Caco-2 (cell line): ENCODE measurements at places on chromosomes 4 and X.

- no peak for DNase-seq
- H3K27ac ChIP-seq, result no peak overlapping the region
- no peaks in the 10 kb centered on the region for H3K27me3 ChIP-seq
- H3K4me1 ChIP-seq, result no peaks in the 10 kb centered on the region
- H3K36me3 ChIP-seq, result no peaks in the 10 kb centered on the region
- H3K4me3 ChIP-seq, result no peak overlapping the region
Observed at GRCh38 chr4:83180431-83180968, 66.0 kb upstream of the PLAC8 start.

GRCh38 chrX:123331859-123332258, 147.8 kb downstream of the GRIA3 start:
- no peaks in the 10 kb centered on the region for H3K4me1 ChIP-seq
- no peak for DNase-seq

GRCh38 chrX:23548164-23548563, 119.1 kb upstream of the PRDX4 start:
- no peak overlapping the region for H3K27ac ChIP-seq
- H3K4me1 ChIP-seq, result no peaks in the 10 kb centered on the region
- DNase-seq, result no peak
- no peak overlapping the region for H3K4me3 ChIP-seq
- H3K36me3 ChIP-seq, result no peaks in the 10 kb centered on the region

DNA sequence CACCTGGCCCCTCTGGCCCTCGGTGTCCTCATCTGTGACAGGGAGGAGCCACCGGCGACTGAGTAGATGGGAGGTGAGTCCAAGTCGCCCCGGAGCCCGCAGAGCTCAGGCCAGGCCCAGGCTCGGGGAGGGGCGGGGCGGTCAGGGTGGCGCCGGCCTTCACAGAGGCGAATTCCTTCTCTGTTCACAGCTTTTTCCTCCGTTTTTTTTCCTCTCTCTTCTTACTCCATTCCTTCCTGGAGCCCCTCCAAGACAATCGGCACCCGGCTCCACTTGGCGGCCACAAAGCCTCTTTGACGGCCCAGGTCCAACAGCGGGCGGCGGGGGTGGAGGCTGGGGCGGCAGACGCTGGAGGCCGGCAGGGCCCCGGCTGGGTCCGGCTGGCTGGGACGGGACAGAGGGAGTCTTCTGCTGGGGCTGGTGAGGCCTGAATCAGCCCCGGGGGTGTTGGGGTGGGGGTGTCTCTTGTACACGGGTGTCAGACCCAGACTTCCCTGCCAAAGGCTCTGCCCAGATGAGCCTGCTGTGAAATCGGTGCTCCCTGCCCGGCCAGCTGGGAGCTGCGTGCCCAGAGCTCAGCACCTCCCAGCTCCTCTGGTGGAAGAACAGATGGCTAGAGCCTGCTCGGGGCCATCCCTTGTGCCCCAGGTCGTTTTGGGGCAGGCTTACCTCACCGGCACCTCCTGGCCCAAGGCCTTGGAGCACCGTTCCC, 22.6 kb downstream of the FGFRL1 start:
- DNase-seq, result no peak
- no peaks in the 10 kb centered on the region for H3K36me3 ChIP-seq
- no peaks in the 10 kb centered on the region for H3K4me1 ChIP-seq
- H3K4me3 ChIP-seq, result no peak overlapping the region

GRCh38 chr4:119189638-119190037, 22.9 kb upstream of the USP53 start:
- no peak for DNase-seq
- no peaks in the 10 kb centered on the region for H3K36me3 ChIP-seq
- H3K27me3 ChIP-seq, result no peaks in the 10 kb centered on the region
- H3K4me1 ChIP-seq, result no peaks in the 10 kb centered on the region
- no peak overlapping the region for H3K27ac ChIP-seq
- H3K4me3 ChIP-seq, result no peak overlapping the region

- no peak overlapping the region for H3K4me3 ChIP-seq
- no peak for DNase-seq
- H3K4me1 ChIP-seq, result no peaks in the 10 kb centered on the region
- no peaks in the 10 kb centered on the region for H3K36me3 ChIP-seq
Observed at GRCh38 chr4:112706840-112707207, 69.9 kb downstream of the LARP7 start.

DNA sequence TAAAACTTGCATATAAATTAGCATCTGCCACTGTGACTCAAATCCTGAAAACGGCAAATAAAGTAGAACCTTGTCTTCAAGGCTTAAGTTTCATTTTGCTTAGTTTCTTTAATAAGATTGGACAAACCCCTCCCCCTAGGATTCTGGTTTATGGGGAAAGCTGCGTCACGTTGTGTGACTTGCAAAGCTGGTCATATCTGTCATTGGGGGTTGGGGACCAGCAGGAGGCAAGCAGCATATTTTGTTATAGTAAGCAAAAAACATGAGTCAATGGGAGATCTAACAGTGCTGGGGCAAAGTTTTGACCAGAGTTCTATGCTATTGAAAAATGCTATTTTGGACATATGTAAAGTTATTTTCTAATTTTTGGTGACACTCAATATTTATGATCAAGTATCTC, 407.3 kb downstream of the PCDH18 start:
- no peaks in the 10 kb centered on the region for H3K36me3 ChIP-seq
- no peaks in the 10 kb centered on the region for H3K27me3 ChIP-seq
- no peak for DNase-seq
- H3K4me1 ChIP-seq, result no peaks in the 10 kb centered on the region

- peaks cover under 1% of the 10 kb centered on the region; the same call in 1 of the 2 replicates for H3K4me1 ChIP-seq
- DNase-seq, result no peak
- no peaks in the 10 kb centered on the region for H3K27me3 ChIP-seq
- H3K36me3 ChIP-seq, result no peaks in the 10 kb centered on the region
- no peak overlapping the region for H3K4me3 ChIP-seq
Observed at GRCh38 chr4:26491449-26492170, 1.3 kb upstream of the CCKAR start.

DNA sequence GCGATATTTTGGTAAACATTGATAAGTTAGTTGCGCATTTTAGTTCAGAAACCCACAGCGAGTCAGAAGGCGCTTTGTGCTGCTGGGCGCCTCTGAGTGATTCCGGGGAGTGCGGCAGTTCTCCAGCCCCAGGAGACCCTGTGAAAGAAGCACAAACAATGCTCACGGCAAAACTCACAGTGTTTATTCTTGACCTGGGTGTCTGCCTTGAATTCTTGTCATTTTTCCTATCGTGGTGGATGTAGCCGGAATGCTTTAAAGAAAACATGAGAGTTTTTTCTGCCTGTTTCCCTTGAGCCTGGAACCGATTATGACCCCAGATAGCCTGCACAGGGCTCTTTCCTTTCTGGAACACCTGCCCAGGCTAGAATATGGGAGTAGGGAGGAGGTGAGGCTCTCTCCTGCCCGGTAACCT, 6.7 kb downstream of the TBL1X start:
- no peaks in the 10 kb centered on the region; the same call in 1 of the 2 replicates for H3K36me3 ChIP-seq
- H3K4me1 ChIP-seq, result 0 out of 2 replicates have a peak, but pooled peaks cover 4% of the 10 kb centered on the region
- H3K27ac ChIP-seq, result no peak overlapping the region
- DNase-seq, result peak; percentile 48
- H3K27me3 ChIP-seq, result no peaks in the 10 kb centered on the region
- no peak overlapping the region for H3K4me3 ChIP-seq

DNA sequence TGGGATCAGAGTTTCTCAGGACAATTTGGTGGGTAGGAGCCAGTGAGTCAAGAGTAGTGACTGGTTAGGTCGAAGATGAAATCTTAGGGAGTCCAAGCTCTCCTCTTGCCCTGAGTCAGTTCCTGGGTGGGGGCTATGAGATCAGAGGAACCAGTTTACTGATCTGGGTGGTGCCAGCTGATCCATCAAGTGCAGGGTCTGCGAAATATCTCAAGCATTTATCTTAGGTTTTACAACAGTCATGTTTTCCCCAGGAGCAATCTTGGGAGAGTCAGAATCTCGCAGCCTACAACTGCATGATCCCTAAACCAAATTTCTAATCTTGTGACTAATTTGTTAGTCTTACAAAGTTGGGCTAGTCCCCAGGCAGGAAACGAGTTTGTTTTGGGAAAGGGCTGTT, 1833.2 kb upstream of the PCDH7 start:
- no peak for DNase-seq
- no peaks in the 10 kb centered on the region for H3K27me3 ChIP-seq
- H3K36me3 ChIP-seq, result no peaks in the 10 kb centered on the region
- no peaks in the 10 kb centered on the region for H3K4me1 ChIP-seq
- no peak overlapping the region for H3K4me3 ChIP-seq
- no peak overlapping the region for H3K27ac ChIP-seq
